ENCODE measurements at places on chromosomes 6 and 20. TPM values are rescaled to one million over a fixed set of nuclear protein-coding genes. Genes with fewer than 3 reads are reported as not detected.

DNA sequence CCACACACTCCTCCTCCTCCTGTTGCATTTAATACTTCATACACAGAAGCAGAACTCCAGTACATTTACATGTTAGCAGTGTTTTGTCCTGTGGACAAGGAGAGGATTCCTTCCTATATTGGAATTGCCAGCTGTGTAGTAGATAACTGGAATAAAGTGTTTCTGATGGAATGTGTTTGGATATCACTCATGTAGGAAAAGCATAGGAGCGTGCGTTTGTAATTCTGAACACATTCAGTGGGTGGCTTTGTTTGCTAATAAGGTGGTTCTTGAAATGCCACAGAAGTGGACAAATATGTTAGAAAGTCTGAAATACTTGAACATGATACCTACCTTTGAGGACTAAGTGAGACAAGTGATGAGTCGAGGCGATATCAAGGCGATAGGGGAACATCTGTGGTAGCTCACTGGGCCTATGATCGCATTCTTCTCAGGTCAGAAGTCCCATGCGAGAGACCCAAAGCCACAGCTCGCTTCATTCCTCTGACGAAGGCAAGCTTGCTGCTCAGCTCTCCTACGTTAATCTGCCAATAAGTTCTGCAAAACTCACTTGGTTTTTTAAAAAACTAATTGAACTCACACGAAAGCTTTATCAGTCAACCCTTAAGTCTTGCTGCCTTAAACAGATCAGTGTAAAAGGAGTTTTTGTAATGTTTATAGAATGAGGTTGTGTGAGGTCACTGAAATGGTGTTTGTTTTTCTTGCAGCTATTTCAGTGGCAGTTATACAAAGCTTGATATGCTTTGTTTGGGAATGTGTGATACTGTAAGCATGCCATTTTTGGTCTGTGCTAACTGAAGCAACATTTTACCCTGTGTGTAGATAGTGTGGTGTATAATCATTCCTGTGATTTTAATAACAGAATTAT, 159.9 kb downstream of the SOX4 start:
- no peak for DNase-seq

TMEM244 gene
- not detected for total RNA-seq

DNA sequence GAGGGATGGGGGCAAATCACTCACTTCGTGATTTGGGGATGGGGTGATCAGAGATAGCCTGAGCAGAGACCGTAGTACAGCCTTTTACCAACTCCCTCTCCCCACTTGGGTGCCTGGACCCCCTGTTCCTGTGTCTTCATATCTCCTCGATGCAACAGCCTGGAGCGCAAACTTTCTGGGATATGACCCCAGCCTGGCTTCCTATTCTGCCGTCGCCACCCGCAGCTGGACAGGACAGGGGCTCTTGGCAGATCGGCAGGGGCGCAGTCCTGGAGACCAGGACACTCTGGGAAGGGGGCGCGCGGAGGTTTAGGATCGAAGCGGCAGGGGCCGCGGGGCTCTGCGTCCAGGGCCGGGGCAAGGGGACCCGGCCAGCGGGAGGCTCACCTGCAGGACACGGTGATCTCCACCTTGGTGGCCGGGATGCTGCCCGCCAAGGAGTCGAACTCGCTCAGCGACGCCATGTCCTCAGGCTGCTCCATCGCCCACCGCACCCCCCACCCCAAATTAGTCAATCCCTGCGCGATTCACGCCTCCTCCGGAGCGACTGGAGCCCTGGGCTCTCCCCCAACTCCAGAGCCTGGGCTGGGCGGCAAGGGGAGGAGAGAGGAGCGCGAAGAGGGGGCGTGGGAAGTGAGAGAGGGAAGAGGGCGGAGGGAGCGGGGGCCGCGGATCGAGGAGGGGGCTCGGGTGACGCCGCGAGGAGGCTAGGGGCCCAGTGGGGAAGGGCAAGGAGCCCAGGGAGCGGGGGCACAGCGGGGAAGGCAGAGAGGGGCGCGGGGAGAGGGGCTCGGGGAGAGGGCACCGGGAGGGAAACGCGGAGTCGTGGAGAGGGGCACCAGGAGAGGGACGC, at the start of gene CPNE5:
Gene CPNE5, minus strand, starts transcription at position 549 of the 853 bp plus-strand sequence. Its CDS starts 67 bp downstream, at position 482.
- DNase-seq = peak; percentile 56

DNA sequence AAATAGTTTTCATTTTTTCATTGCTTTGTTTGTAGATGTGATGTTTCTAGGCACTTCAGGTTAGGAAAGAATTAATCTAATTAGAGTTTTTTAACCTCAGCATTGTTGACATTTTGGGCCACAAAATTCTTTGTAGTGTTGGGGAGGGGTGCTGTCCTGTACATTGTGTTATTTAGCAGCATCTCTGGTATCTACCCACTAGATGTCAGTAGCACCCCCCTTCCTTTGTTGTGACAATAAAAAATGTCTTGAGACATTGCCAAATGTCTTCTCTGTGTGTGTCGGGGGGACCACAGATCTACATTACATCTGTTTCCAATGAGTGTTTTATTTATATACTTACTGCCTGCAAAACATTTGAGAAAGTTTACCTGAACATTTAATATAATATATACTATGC, 45.6 kb downstream of the EYA4 start:
- DNase-seq = no peak
